CD4-positive, alpha-beta T cell treated with Interleukin-4 for 4 hours (primary cell): ENCODE measurements at places on chromosomes 3 and 15.

GRCh38 chr3:192930577-192930976 lies 12.9 kb upstream of the MB21D2 start:
- no peak for DNase-seq

DNA sequence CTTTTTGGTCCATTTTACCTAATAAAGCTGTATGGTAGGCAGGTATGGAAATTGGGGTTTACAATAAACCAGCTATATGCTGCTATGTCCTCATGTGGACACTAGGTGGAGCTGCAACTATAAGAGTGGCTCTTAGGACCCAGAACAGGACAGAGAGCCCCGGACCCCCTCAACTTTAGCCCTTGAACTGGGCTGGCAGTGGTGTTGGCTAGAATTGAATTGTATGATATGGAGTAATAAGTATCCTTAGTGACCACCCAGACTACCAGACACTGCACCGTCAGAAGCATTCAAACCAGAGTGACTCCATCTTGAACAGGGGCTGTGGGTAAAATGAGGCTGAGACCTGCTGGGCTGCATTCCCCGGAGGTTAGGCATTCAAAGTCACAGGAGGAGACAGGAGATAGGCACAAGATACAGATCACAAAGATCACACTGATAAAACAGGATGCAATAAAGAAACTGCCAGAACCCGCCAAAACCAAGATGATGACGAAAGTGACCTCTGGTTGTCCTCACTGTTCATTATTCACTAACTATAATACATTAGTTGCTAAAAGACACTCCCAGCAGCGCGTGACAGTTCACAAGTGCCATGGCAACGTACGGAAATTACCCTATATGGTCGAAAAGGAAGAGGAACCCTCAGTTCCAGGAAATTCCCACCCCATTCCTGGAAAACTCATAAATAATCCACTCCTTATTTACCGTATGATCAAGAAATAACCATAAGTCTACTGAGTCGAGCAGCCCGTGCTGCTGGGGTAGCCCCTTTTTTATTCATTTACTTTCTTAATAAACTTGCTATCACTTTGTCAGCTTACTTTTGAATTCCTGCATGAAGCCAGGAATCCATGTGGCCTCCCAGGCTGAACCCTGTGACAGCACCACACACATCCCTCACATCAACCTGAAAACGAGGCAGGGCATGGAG lies 68.7 kb upstream of the BLM start:
- peak; percentile 72 for DNase-seq

- DNase-seq: no peak
These were observed 61.0 kb downstream of the ATP8B4 start for GRCh38 chr15:50057905-50058639.

DNA sequence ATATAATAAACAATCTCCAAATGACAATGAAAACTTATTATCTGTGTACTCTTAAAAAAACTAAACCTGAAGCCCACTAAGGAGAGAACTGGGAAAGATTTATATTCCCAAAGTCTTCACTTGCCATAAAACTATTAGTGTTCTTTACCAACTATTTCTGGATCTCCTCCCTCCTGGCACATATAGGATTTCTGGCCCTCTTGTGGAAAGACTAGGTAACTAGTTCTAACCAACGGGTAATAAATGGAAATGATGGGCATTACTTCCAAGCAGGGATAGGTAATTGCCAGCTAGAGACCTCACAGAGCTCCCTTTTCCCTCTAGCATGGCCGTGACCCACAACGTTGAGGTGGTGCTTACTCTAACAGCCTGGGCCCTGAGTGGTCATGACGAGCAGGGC lies 110.1 kb downstream of the DNAH12 start:
- no peak for DNase-seq

GRCh38 chr3:182562274-182562673 lies 231.0 kb upstream of the ATP11B start:
- no peak for DNase-seq

DNA sequence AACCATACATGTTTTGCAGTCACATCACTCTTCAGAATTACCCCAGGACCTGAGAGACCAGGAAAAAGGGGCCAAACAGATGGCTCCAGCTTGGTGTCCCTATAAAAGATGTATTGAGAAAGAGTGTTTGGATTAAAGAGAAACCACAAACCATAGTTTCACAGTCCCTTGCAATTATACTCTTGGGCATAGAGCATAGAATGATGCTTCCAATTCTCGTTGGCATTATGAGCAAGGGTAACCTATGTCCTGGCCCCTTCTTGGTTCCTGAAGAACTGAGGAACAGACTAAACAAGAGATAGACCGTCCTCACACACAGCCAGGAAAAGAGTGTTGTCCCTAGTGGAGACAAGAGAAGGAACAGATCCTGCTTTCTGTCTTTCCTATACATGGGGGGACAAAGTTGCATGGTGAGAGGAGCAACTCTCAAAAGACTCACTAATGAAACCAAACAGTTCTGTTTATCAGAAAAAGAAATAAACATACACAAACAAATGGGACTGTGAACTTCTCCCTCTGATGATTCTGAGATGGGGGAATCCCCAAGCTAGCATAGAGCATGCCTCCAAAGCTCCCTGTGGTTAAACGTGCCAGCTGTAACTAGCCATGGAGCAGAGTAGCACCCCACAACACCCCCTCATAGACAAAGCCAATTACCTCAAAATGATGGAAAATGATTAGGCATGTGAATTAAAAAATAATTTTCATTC lies 908.6 kb downstream of the NTRK3 start:
- no peak for DNase-seq

- DNase-seq: no peak
These were observed 1.3 kb upstream of the RFX7 start for GRCh38 chr15:56244811-56245576.

DNA sequence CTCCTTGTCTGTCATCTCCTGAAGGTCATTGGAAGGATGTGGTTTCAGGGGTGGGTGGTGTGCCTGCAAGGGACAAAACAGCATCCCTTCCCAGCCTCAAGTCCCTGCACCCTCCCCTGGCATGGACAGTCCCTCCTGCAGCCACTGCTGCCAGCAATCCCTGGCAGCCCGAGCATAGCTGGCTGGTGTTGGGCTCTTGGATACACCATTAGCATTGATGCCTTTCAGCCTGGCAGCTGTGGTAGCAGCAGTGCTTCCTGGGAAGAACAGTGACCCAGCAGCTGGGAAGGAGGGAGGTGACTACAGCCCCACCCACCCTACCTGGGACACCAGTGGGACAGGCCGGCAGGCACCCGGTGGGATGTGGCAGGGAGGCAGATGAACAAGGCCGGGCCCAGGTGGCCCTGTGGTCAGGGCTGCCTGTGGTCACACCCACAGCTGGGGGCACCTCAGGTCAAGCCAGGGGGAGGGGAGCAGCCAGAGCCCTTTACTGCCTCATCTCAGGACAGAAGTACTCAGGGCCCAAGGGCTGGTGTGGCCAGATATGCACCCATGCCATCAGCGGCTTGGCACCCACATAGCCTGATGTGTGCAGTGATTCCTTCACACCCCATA lies 32.9 kb upstream of the TMEM115 start:
- DNase-seq: no peak

DNA sequence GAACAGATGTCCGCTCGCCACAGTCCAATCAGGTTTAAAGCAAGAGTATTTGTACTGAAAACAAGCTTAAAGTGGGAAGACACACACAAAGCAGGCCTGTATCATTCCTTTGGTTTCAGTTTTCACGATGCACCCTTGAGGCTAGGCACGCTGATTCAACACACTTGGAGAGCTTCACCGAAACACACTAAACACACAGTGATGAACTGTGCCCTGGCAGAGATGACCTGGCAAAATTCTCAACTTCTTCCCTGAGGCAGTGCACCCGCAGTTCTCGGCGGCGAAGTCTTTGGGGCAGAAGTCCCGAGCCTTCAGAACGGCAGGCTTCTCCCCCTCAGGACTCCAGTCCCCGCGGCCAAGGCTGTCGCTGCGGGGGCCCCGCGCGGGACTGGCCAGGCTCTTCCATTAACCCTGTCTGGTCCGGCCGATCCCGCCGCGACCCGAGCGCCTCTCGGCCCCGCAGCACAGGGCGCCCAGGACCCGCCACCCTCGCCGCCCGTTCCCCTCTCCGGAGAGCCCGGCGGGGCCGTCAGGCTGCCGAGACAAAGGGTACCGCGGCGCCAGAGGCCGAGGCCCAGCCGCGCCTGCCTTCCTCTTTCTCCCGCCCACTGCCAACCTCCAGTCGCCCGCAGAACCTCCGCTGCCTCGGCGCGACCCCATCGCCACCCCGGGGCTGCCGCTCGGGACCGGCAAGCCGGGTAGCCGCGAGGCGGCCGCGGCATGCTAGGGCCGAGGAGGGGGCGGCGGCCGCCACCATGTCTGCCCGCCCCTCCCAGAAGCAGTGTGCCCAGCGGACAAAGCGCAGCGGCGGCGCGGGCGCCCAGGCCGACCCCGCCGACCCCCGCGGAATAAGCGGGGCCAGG lies 792 bp downstream of the GABPB1 start:
- DNase-seq: peak; percentile 65

DNA sequence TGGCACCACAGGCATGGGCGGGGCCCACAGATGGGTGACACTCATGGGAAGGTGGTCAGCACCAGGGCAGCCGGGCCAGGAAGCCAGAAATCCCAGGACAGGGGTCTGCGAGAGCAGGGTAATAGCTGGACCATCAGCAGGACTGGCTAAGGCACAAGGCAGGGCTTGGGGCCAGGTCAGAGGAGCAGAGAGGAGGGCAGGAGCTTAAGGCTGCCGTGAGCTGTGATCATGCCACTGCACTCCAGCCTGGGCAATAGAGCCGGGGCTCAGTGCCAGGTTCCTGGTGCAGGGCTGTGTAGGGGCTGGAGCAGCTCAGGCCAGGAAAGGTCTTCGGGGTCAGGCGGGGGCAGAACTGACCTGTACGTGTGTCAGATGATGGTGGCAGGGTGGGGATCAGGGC lies 64.2 kb upstream of the LINGO1 start:
- no peak for DNase-seq

DNA sequence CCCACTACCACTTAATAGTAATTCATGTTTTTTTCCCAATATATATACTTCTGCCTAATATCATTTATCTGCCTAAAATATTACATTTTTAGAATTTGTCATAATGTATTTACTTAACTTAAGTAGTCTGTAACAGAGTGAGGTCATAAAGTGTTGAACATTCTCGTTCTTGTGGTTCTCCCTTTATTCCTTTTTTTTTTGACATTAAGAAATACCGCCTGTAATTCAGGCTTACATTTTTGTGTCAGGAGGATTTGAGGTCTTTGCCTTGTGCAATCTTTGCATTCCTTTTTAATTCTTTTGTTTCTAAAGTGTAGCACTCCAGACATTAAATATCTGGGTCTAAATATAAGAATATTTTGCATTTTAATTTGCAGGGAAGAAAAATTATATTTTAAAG lies 315.4 kb downstream of the PTPRG start:
- DNase-seq: no peak

GRCh38 chr3:145752576-145752975 lies 408.4 kb downstream of the PLOD2 start:
- DNase-seq: no peak

DNA sequence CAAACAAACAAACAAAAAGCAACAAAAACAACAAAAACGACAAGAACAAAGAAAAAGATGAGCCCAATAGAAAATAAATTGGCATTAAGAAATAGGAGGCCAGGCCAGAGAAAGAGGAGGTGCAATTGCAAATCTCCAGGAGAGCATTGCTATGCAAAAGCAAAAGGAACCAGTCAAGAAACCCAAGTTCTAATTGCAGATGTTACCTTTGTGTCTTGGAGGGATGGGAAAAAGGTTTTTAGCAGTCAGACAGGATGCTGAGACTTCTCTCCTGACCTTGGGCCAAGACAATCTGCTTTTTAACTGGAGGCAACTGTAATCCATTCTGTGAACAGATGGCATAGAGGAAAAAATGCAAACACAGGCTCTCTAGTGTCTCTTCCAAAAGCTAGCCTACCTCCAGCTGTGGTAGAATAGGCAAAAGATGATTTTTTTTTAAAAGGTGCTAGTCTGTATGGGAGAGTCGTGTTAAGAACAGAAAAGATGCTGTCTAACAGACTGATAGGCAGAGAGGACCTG lies 56.4 kb downstream of the LSAMP start:
- DNase-seq: no peak

DNA sequence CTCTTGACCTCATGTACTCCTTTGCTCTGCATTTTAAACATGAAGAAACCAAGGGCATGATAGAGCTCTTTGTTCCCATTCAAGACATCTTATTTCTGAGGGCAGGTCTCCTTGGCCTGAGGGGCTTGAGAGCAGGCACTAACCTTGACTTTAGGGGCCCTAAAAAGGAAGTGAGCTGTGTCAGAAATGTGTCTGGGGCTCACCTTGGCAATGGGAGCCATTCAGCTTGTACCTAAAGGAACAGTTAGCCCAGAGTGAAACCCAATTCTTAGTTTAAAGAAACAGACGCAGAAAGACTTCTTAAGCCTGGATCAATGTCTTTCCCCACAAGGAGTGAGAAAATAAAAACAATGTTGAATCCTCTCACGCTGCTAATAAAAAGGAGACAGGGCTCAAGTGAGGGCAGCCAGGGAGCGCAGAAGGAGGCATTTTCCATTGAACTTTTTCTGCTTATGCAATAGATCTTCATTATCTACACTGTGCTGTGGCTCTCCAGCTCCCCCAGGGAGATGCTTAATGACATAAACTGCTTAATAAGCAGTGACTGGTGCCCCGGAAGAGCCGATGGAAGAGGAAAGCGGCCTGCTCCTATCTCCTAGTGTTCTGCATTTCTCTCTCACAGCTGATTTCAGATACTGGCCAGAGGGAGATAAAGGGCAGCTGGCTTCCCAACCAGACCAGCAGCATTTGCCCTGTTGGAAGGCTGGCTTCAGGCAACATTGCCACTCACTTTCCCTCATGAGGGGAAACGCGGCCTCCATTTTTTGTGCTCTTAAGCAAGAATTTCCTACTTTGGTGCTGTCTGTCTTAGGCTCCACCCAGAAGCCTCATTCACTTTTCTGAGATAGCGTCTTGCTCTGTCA lies 152.0 kb downstream of the OPA1 start:
- DNase-seq: no peak

- no peak for DNase-seq
These were observed 53.9 kb upstream of the NR2F2 start for GRCh38 chr15:96276438-96277210.

DNA sequence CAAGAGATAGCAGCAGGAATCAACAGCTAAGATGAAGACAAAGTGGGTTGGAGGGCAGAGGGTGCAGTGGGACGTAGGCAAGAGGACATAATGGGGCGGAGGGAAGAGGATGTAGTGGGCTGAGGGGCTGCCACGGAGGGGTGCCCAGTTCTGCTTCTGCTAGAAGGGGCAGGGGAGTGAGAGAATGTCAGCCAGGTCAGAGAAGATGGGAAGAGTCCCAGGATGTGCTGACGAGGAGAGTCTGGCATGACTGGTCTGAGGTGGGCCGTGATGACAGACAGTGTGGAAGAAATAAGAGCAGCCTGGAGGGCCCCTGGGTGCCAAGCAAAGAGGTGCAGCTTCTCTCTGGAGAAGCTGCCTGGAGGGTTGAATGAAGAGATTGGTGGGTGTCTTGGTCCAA lies 4.0 kb downstream of the SPSB4 start:
- no peak for DNase-seq

- no peak for DNase-seq
These were observed 235.5 kb downstream of the UBE2E2 start for GRCh38 chr3:23438657-23439056.

GRCh38 chr3:145716519-145716918 lies 444.5 kb downstream of the PLOD2 start:
- no peak for DNase-seq

GRCh38 chr3:174331095-174331800 lies 527.9 kb upstream of the NAALADL2 start:
- DNase-seq: no peak

- DNase-seq: no peak
These were observed 72.9 kb downstream of the TMCC1 start for GRCh38 chr3:129820587-129820986.
